ENCODE measurements at places on chromosomes 5 and 9. TPM values are rescaled to one million over a fixed set of nuclear protein-coding genes. Genes with fewer than 3 reads are reported as not detected.

DNA sequence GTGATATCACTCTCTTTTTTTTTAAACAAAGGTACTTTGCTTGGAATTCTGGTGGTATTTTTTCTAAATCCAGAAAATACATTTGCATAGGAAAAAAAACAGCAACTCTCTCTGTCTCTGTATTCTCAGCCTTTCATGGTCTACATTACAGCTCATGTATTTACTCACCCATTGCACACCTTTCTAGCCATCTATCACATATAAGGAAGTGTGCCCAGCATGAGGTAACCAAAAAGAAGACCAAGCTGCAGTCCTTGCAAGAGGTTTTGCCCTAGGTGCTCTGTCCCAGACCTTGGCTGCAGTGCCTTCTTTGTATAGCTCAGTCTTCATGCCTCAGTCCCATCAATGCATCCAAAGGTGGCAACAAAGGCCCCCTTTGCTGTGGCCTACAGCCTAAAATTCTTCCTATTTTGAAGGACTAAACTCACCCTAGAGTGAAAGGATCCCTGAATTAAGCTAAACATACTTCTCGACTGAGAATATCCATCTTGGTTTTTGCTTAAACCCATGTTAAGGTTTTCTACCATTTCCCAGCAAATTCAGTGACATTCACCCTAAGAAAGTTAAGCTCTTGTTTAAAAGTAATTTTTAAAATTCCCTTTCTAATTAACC is 446.4 kb downstream of the KIF4B start:
- DNase-seq, result no peak

- no peak for DNase-seq
Observed at GRCh38 chr5:132434416-132435286, 55.9 kb downstream of the IRF1 start.

DNA sequence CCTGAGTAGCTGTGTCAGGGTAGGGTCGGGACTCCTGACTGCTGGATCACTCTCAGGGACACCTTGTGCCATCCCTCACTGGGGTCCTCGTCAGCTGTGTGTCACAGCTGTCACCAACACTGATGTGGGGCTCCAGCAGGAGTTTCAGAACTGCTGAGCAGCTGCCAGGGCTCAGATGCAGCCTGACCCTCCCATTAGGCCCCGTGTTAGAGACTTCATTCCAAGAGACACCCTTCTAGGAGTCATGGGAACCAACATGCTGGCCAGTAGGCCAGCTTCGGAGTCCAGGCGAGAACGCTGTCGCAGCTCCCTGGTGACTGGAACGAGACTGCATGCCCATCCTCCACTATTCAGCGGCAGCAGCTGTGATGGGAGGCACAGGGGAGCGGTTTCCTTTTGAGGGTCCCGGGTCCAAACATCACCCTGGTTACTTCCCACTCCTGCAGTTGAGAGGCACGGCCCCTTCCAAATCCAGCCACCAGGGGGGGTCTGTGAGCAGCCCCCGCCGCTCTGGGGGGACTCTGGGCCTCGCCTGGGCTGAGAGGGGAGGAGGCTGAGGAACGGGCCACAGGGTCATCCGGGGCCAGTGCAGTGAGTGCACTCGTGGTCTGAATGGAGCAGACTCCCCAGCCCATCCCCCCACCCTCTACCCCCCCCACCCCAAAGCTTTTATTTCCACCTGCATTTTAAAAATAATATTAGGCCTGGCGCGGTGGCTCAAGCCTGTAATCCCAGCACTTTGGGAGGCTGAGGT is 12.6 kb upstream of the TCF7 start:
- DNase-seq, result no peak

GRCh38 chr5:125461641-125462072 is 715.2 kb upstream of the ZNF608 start:
- no peak for DNase-seq

- DNase-seq, result no peak
Observed at GRCh38 chr5:102249381-102249780, 46.7 kb downstream of the SLCO4C1 start.

DNA sequence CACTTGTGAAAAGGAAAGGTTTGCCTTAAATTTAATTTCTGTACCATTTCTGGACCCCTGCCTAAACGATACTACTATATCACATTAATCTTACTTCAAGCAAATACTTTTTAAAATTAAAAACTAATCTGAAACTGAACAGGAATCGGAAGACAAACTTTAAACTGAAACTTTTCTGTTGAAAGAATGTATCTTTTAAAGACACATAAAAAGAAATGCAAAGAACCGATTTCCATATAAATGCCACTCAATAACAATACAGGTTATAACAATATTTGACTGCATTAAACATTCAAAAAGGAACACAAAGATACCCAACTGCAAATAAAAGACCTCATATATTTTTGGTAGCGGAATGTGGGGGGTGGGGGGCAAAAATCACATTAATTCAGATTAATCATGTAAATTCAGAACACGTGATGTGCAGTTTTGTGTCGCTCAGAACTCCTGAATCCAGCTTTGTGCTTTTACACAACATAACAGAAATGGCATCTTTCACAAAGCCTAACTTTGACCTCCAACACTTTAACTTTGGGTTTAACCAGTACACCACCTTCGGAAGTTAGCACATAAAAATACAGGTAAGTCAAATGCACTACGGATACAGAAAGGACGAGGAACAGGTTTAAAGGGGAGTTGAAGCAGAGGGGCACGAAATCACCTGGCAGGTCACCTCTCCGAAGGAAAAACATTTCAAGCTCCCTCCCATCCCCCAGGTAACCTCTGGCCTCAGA is 925 bp downstream of the LIFR start:
- DNase-seq, result no peak

DNA sequence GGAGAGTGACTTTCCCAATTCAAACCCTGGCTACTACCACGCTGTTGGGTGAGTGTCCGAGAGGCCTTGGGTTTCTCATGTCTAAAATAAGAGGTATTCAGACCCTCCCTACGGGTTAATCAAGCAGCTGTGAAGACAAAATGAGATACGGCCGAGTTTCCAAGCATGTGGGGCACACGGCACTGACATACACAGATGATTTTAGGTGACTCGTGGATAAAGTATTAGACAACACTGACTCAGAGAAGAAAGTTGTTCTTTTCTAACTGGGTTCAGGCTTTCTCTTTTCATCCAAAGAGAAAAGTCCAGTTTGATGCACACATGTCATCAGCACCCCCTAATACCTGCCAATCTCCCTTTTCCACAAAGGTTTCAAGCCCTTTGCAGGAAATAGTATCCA is 15.6 kb downstream of the FOXI1 start:
- DNase-seq, result no peak

- no peak for DNase-seq
Observed at GRCh38 chr5:33764786-33765185, 127.0 kb downstream of the ADAMTS12 start.

DNA sequence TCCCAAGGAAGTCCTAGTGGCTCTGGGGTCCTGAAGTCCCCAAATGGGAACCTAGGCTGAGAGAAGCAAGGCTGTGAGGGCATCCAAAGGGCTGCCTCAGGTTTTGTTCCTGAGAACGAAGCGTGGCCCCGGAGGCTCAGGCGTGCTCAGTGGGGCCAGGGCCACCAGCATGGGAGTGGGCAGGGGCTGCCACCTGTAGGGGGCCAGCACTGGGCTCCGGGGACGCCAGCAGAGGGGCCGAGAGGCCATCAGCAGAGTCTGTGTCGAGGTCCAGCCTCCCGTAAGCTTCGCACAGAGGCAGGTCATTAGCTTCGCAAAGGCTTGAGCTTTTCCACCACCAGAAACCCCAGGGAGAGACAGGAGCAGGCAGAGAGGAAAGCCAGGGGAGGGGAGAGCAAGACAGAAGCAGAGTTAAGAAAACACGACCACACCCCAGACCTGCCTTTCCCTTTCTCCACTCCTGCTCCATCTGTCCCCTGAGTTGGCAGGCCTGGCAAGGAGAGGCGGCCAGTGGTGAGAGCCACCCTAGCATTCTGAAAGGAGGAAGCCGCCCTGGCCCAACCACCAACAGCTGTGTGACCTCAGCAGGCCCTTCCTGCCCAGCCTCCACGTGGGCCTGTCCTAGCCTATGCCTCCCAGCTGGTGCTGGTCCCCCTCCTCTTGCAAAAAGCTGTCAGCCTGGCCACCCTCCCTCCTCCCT is 5.5 kb upstream of the SURF6 start:
- DNase-seq, result peak; percentile 66

GRCh38 chr5:40615586-40616170 is 64.0 kb upstream of the PTGER4 start:
- no peak for DNase-seq

DNA sequence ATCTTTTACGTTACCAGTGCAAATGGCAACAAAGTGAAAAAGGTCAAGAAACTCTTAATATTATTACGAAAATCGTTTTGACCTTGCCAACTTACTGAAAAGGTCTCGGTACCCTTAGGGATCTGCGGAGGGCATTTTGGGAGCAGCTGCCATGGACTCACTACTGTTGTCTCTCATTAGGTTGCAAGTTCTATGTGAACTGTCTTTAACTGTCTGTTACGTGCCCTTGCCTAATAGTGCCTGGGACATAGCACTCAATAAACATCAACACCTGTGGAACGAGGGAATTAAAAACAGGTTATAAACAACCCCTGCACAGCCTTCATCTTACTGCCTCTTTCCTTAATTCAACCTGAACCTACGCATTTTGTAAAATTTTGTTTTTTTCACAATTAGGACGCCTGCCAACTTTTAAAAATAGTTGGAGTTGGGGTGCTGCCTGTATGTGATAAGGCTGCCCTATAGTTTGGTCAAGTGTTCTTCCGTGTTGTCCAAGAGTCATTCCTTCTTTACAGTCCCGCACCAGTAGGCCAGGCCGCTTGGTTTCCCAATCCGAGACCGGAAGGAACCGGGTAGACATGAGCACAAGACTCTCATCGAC is 527 bp upstream of the SREK1 start:
- no peak for DNase-seq

GRCh38 chr5:11797132-11797531 is 107.1 kb downstream of the CTNND2 start:
- no peak for DNase-seq

DNA sequence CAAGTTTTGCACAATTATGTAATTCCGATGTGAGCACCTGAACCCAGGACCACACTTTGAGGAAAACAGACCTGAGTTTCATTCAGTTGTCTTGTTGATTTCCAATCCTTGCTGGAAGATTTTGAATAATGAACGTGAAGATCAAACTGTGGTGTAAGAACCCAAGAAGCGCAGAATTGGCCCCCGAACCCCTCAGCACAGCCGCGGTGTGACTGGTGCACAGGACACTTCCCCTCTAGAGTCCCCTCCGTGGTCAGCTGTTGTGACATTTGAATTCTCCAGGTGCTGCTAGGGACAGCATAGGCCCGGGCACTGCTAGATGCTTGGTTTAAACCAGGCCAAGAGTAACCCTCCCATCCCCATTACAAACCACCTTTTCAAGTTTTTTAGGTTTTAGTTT is 1.7 kb downstream of the BRD3OS start:
- no peak for DNase-seq

DNA sequence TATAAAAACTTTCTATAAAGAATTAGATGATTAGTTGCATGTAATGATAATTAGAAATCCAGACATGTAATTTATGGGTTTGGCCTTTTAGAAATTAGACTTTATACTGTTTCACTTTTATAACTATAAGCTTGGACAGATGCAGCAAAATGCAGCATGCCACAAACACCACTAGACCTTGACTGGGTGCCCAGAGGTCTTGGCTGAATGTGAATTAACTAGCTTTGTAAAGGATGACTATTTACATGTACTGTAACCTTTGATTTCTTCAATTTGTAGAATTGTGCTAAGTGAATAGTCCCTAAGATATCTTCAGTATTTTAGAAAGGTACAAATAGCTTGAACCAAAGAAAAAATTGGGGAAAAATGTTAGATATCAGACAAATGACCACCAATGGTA is 2168.1 kb downstream of the MAT2B start:
- DNase-seq, result no peak

- DNase-seq, result no peak
Observed at GRCh38 chr9:105338308-105338707, 93.9 kb downstream of the SLC44A1 start.

Gene CARD9
- total RNA-seq, result 1.1 TPM

Gene ADGRD2
- total RNA-seq, result not detected

Gene ADAMTSL2
- total RNA-seq, result 27.7 TPM

Gene LPCAT1
- 13.2 TPM for total RNA-seq

Gene STPG3
- not detected for total RNA-seq

Gene CBY3
- not detected for total RNA-seq

Gene PCDHGA6
- total RNA-seq, result 4.7 TPM

Gene COL15A1
- total RNA-seq, result 38.2 TPM

Measured in right atrium auricular region (tissue), 2 donors.